ENCODE measurements at places on chromosomes 6 and 20.

GRCh38 chr6:108782179-108783041, 65.8 kb upstream of the ARMC2 start:
- peak; percentile 77 for DNase-seq

GRCh38 chr6:132414761-132415160, 13.5 kb upstream of the MOXD1 start:
- DNase-seq: no peak

DNA sequence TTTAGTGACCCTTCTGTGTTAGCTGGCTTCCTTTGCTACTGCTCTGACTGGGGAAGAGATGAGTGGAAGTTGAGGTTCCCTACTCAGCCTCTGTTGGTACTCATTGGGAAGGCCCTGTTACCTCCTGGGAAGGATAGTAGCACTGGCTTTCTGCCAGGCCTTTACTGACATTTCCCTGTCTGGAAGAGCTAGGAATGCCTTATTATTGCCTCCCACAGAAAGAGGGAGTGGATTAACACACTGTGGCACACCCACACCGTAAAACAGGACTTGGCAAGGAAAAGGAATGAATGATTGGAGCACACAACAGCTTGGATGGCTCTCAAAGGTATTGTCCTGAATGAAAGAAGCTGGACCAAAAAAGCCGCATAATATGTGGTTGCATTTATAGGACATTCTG, 12.2 kb downstream of the ZNF831 start:
- no peak for DNase-seq

- DNase-seq: no peak
Measured at GRCh38 chr6:169445661-169446581, 192.3 kb upstream of the THBS2 start.

- DNase-seq: no peak
Measured at GRCh38 chr6:125077453-125077852, 76.1 kb upstream of the TPD52L1 start.

DNA sequence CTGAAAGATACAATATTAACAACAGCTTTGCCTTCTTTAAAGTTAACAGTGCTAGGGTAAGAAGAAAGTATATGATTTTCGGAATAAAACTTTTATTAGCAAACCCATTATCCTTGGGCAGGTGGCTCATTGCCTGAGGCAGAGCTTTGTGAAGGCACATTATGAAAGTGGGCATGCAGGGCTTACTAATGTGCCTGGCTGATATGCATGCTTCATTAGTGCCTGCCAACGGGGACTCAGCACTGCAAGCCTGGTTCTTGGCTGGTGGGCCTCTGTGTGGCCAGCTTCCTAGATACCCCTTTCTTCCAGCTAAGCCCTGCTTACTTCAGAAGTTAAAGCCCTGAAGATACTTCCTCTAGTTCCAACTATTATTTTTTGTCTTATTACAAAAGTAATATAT, 481.6 kb downstream of the ADGRB3 start:
- DNase-seq: no peak

GRCh38 chr20:34355427-34355826, 7.6 kb upstream of the ITCH start:
- no peak for DNase-seq

DNA sequence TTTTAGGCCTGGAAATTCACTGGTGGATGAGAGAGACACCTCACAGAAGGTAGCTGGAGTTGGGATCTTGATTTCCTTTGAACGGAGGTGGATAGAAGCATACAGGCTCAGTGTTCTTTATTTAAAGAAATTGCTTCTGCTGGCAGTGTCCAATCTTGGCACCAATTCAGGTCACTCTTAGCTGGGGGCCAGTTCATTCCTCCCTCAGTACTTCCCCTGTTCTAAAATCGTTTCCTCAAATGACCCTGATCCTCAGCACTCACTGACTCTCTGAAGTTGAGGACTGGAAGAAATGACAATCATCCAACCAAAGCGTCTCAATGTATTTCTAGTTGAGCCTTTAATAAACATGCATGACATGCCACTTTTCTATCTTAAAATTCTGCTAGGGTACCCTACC, 472.5 kb upstream of the BTBD3 start:
- no peak for DNase-seq

DNA sequence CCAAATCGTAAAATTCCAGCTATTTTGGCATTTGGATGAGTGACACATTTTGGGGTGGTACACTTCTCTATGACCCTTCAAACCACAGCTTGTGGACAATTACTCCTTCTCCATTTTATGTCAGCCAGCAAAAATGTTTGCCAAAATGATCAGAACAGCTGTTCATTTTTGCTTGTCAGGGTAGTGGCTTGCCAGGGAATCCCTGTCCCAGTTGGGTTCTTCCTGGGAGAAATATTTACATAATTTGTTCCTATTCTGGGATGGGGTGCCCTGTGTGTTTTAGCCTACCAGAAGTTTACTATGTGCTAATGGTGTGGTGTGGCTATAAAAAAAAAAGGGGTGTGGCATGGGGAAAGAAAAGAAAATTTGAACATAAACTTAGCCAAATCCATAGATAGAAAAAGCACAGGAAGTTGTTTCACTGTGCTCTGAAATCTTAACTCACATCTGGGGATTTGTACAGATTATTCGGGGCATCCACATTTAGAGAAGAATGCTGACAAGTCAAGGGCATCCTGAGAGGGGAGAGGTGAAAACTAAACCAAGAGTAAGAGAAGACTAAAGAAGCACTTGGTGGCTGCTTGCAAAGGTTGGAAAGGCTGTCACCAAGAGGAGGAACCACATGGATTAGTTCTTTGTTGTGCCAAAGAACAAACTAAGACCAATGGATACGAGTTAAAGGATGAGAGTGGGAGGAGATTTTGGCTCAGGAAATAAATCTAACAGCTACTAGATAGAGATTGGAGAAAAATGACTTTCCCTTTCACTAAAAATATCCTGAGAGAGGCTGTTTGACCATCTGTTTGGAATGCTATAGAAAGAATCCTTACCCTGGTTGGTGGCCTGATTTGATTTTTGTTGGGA, 55.2 kb upstream of the RBM24 start:
- DNase-seq: no peak

DNA sequence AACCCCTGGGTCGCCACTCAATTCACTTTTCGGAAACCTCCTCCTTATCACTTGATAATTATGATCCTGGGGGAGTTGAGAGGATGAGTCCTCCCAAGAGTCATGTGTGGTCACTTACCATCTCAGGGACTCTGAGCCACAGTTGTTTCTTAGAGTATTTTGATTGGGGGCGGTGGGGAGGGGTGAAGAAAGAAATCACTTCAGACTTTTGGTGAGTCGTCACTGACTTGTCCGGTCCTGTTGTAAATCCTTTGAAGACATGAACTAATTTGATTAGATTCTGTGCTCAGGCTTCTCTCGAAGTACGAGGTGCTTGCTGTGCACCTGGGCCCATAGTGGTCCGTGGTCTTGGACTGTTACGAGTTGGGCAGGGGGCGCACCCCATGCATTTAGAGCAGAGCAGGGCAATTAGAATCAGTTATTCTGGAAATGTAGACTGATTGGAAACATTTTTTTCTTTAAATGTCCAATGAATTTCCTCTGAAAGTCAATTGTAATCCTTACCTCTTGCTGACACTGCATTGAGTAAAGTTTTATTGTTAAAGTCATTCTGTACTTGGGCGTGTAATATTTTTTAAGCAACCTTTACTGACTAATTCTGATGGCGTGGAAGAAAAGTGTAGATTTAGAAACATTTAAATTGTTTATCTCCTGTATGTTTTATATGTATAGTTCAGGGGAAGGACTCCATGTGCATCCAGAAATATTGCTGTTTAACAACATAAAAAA, 173.4 kb downstream of the SLC16A10 start:
- no peak for DNase-seq

DNA sequence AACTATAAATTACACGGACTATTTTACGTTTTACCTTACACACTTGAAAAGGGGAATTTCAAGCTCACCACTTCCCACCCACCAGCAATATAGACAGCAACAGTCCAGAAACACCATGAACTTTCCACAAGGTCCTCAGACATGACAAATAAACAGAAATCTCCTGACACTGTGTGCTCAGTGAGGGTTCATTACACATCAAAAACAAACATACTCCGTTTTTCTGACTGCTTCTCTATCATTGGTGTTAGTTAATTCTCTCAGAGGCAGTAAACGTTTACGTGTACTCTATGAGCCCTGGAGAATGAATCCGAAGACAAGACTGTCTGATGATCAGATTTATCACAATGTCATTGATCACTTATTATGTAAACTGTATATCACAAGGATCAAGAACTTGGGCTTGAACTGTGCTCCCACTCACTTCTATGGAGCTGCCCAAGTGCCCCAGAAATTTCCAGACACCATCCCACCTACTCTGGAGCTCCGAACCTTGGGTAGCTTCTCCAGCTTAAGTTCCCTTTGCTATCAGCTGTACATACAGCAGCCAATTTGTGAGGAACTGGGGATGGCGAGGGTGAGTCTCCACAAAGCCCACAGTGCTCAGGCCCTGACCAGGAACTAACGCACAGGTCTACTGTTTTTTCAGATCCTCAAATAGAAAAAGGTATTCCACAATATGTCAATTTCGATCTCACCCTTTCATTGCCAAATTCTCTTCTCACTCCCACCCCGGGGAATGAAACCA, 86.0 kb downstream of the ALDH8A1 start:
- no peak for DNase-seq

DNA sequence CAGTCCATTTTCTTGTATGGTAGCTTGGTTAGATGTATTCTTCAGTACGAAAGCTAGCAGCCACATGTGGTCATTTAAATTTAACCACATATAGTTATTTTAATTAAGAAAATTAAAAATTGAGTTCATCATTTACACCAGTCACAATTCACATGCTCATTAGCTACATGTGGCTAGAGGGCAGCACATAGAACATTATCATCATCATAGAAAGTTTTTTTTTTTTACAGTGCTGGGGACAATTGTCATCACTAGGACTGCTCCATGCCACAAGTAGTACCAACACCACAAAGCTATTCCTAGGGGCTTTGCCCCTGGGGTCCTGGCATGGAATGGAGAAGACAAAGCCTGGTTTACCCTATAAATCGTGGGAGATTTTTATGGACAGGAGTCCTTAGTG, 30.5 kb downstream of the PLCB4 start:
- no peak for DNase-seq

DNA sequence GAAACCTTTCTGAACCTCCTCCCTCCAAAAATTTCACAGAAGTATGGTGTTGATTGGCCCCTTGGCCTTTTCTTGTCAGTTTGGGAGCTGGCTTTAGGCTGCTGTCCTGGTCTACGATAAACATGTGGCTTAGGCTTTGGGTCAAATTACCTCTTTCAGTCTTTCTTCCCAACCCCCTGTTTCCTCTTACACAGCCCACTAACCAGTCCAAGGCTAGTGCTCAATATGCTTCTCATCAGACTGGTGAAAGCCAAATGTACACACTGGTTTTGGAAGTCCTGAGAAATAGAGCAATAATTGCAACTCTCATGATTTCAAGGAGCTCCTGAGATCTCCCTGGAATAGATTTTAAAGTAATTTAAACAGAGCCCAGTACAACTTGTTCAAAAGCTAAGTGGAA, 933.7 kb upstream of the GJE1 start:
- no peak for DNase-seq

- DNase-seq: no peak
Measured at GRCh38 chr20:17343656-17344452, 117.0 kb downstream of the PCSK2 start.

- DNase-seq: no peak
Measured at GRCh38 chr6:118370722-118371121, 177.4 kb upstream of the PLN start.

- no peak for DNase-seq
Measured at GRCh38 chr6:132257561-132257960, 143.7 kb downstream of the MOXD1 start.

- no peak for DNase-seq
Measured at GRCh38 chr6:1605893-1606779, 3.6 kb upstream of the FOXC1 start.

- DNase-seq: no peak
Measured at GRCh38 chr6:125662296-125662695, 87.1 kb upstream of the HEY2 start.

DNA sequence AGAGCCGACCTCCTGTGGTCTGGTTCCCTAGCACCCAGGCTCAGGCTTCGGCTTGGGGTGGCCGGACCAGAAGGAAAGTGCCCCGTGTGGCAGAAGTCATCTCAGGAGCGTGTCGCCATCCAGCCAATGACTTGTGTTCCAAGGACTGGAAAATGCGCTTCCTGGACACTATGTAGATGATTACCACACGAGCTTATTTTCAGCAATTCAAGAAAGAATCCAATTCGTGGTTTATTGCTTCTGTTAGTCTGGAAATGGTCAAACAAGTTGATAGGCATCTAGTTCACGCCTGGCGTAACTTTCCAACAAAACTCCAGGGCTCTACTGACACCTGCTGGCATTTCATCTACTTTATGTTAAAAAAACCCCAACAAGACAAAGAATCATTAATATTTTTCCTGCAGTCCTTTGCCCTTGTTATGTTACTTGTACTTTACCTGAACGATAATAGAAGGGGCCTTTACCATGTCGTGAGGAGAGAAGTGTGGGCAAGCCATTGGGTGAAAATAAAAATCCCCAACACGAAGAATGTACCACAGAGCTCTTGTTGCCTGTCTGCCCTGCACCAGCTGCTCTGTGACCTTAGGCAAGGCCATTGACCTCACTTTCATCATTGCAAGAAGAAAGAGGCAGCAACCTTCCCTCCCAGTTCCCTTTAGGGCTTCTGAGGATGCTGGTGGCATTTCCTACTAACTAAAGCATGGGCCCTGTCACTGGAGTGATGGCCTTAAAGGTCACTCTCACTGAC, 154.7 kb upstream of the LAMP5 start:
- DNase-seq: peak; percentile 25

GRCh38 chr20:61600016-61600415, 348.0 kb downstream of the CDH4 start:
- peak; percentile 41 for DNase-seq

DNA sequence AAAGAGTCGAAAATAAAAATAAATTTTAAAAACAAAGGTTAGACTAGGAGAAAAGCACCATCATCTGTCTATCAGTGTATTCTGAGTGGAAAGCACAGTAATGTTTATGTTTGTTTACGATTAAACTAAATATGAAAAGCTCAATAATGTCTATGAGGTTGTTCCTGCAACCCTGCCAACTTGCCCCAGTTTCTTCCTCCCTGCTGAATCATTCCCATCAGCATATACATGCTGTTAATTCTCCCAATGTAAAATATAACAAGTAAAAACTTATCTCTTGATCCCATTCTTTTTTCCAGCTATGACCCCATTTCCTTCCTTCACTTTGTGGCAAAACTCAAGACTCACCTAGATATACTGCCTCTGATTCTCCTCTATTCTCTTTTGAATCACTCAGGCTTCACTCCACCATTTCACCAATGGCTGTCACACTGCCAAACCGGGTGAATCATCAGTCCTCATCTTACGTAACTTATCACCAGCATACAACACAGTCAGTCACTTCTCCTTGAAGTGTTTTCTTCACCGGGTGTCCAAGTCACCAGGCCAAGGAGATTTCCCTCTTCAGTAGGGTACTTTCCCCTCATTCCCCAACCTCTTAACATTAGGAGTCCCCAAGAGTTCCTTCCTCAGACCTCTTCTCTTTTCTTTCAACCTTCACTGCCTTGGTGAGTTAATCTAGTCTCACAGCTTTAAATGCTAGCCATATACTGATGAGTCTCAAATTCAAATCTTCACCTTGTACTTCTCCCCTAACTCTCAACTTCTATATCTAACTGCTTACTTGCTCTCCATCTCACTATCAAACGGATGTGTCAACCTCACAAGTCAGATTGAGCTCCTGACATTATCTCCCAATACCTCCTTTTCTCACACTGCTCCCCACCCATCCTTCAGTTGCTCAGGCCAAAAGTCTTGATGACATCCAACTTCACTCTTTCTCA, 6.2 kb downstream of the TMEM242 start:
- no peak for DNase-seq

- DNase-seq: no peak
Measured at GRCh38 chr6:16136091-16136490, 7.2 kb downstream of the MYLIP start.

GRCh38 chr6:116355796-116356195, 15.0 kb upstream of the DSE start:
- no peak for DNase-seq

Measured in glutamatergic neuron (in vitro differentiated cells).